Left ventricle myocardium inferior (tissue), 1 donor: ENCODE measurements at places on chromosomes 3 and 15.
A peak's percentile ranks its signal among the peaks of the same experiment; 100 is the strongest.

DNA sequence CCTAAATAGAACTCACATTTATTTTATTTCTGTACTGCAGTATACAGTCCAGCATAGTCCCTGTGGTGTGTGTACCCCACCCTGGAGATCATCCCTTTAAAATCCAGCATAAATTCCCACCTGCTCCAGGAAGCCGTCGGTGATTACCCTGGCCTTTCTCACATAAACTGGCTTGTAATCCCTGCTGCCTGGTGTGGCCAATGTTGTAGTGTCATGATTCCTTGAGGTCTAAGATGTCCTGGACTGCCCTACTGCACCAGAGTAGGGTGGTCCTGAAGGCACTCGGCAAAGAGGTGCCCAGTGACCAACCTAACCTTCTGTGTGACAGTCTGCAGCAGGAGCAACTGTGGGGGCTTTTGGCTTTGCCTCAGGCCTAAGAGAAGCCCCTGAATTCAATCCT, 58.9 kb downstream of the ITGA11 start:
- DNase-seq: no peak

- no peak for DNase-seq
These were observed 405.1 kb downstream of the LSAMP start for GRCh38 chr3:116040152-116040551.

- peak; percentile 5 for DNase-seq
These were observed 12.5 kb downstream of the FBLN2 start for GRCh38 chr3:13561376-13561775.

DNA sequence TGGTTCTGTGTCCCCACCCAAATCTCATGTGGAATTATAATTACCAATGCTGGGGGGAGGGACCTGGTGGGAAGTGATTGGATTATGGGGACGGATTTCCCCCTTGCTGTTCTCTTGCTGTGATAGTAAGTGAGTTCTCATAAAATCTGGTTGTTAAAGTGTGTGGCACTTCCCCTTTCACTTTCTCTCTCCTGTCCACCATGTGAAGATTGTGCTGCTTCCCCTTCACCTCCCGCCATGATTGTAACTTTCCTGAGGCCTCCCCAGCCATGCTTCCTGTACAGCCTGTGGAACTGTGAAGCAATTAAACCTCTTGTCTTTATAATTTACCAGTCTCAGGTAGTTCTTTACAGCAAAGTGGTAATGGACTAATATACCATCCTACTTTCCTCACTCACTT, 289.6 kb downstream of the EFHB start:
- DNase-seq: no peak

- no peak for DNase-seq
These were observed 40.9 kb downstream of the IRAK2 start for GRCh38 chr3:10205451-10206165.
